ENCODE measurements at places on chromosomes 16 and 17. TPM values are rescaled to one million over a fixed set of nuclear protein-coding genes. Genes with fewer than 3 reads are reported as not detected.
A peak's percentile ranks its signal among the peaks of the same experiment; 100 is the strongest.

CTRB1 gene
- total RNA-seq, result not detected

- no peak for DNase-seq
Observed at GRCh38 chr17:29376667-29377270, 13.4 kb upstream of the TAOK1 start.

GRCh38 chr17:59154292-59154720, 680 bp downstream of the SKA2 start:
- DNase-seq, result peak; percentile 84

SOCS1 gene
- total RNA-seq, result 152 TPM

DNA sequence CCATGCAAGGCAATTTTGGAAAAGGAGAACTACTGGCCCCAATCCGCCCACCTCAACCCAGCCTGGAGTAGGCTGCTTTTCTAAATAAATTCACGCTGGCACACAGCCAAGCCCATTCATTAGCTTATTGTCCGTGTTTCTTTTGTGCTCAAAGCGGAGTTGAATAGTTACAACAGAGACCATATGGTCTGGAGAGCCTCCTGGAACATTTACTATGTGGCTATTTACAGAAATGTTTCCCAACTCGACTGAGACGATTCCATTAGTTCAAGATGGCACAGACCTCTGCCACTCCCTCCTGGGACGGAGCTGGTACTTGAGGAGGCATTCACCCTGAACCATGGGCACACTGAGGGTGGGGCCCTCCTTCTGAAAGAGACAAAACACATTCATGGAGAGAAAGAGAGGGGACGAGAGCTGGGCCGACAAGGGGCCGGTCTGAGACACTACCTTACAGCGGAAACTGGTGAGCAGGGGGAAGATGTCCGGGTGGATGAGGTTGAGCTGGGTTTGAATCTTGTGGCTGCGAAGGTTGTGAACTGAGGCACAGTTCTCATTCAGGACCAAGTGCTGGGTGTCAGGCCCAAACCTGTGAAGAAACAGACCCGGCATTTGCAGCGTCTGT, 15.7 kb downstream of the ELAC2 start:
- DNase-seq, result no peak

KRT39 gene
- not detected for total RNA-seq

DNA sequence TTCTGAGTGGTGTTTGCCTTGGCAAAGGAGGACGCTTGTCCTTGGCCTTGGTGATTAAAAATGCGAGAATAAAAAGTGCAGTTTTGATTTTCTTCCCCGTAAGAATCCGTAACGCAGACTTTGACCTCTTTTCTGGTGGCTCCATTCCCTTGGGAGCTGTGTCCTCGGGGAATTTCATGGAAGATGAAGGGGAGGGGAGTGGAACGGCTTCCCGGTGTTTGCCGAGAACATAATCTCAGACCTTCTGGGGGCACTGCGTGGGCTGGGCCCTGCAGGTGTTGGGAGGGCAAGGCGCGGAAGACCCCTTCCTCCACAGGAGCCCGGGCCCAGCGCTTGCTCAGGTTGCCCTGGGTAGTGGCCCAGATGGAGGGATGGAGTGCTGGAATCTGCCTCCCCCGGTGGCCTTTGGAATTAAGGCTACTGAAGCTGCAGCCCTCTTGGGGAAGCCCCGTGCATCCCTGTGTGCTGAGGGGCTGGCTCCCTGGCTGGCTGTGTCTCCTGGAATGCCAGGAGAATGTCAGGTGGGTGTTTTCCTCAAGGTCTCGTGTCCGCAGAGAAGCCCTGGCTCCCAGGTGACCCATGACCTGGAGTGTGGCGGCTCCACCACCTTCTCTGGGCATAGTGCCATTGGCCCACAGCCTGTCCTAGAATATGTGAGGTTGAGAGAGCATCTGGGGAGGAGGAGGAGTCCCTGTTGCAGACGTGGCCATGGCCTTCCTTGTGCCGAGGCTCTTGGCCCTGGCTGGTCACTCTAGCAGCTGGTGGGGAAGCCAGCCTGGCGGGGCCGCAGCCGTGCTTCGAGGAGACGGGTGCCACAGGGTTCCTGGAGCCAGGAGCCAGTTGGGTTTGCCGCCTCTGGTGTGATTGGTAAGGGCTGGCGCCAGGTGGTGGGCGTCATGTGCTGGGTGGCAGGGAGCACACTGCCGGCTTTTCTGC, 3.1 kb downstream of the BAIAP2 start:
- DNase-seq, result no peak

CD300E gene
- total RNA-seq, result not detected

GRCh38 chr16:20674684-20675487, 22.6 kb downstream of the ACSM1 start:
- no peak for DNase-seq

- DNase-seq, result peak; percentile 84
Observed at GRCh38 chr17:51427323-51427811, 167.0 kb downstream of the UTP18 start.

DNA sequence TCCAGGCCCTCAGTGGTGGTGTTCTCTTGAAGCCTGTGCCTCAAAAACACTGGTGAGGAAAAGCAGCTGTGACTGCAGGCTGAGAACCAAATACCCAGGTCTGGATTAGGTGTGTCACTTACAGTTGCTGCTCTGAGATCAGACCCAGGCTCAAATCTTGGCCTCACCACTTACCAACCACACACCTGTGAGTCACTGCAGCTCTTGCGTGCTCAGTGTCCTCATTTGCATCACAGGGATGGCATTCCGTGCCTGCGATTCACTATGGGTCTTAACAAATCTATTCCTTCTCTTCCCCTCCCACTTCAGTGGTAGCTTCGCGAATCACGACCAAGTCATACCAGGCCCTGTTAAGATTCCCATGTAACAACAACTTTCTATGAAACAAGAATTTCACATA, 233.4 kb upstream of the HSBP1 start:
- no peak for DNase-seq

SLC16A11 gene
- total RNA-seq, result 0.40 TPM

C17orf50 gene
- total RNA-seq, result not detected

GRCh38 chr16:77499373-77500285, 64.8 kb upstream of the ADAMTS18 start:
- no peak for DNase-seq

GRCh38 chr17:31096106-31096436, 1.3 kb downstream of the NF1 start:
- DNase-seq, result no peak

ITGAL gene
- 264 TPM for total RNA-seq

DNA sequence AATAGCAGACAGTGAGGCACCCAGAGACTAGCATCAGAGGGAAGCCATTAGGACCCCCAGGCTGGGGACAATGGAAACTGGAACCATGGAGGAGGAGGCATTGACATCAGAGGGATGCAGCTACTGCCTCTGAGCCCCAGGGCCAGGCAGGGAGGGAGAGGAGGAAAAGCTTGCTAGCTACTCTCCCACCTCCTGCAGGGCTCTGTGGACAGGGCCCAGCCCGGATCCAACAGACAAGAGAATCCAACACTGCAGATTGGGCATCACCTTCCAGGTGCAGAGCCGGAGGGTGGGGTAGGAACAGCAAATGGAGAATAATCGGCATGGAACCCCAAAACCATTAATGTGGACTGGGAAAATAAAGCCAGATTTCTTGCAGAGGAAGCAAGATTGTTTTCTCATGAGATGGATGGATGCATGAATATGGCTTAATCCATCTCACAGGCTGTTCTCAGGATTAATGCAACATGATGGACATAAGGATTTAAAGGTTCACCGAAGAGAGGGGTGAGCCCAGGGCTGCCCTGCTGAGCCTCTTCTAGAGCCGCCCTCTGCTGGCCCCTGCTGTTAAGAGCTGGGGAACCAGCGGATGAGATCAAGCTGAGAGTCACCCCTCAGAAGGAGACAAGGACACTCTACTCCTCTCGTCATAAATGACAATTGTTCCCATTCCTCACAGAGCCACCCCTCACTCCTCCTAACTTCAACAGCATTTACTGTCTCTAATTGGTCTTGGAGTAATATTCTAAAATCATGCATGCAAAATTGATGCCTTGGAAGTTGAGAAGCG, 48.8 kb downstream of the DNAH3 start:
- peak; percentile 67 for DNase-seq

GRCh38 chr17:60095830-60096229, 17.1 kb upstream of the HEATR6 start:
- peak; percentile 44 for DNase-seq

DNA sequence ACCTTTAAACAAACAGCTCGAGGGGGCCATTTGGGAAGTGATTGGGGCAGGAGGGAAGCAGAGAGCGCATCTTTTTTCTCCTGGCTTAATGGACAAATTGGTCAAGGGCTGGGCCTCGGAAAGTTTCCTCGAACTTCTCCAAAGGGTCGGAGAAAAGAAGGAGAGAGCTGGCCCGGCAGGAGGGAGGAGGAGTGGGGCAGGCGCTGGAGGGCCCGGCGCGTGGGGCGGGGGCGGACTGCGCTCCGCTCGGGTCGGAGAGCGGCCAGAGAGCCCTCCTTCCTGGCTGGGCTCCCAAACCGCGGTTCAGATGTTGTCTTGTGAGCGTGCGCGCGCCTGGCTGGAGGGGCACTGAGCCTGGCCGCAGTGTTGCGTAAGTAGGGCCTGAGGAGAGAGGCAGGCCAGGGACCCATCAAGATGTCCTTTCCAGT, 1.2 kb downstream of the MMP2 start:
- no peak for DNase-seq

SOST gene
- total RNA-seq, result not detected

- DNase-seq, result no peak
Observed at GRCh38 chr17:16926571-16927451, 45.1 kb downstream of the TNFRSF13B start.

DNA sequence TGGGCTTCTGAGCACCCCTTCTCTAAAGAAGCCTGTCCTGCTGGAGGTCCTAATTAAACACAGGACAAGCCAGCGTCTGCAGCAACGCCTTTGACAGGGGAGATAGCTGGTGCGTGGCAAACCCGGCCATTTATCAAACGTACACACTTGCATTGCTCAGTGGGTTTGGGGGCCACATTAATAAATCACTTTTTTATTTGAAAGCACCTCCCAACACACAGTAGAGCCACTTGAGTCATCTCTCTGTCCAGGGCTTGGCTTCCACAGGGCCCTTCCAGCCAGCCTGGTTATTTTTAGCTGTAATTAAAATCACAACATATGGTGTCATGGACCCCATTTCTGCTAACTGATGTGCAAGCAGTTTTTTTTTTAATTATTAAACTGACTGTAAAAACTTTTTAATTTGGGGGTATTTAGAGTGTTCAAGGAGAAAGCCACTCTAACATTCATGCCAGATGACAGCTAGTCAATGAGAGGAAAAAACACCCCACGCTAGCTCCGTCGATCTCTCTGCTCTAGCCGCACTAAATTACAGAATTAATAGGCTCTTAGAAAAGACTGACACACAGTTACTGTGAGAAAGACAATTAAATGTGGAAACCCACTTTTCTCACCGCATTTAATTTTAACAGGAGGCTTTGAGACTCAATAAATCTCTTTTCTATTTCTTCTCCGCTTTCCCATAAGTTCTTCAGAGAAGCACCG, 201.0 kb upstream of the WSCD1 start:
- no peak for DNase-seq

DNASE1L2 gene
- 1.7 TPM for total RNA-seq

DNA sequence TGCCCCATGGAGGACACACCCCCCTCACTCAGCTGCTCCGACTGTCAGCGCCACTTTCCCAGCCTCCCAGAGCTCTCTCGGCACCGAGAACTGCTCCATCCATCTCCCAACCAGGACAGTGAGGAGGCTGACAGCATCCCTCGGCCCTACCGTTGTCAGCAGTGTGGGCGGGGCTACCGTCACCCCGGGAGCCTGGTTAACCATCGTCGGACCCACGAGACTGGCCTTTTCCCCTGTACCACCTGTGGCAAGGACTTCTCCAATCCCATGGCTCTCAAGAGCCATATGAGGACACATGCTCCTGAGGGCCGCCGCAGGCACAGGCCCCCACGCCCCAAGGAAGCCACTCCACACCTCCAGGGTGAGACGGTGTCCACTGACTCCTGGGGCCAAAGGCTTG, 2.1 kb downstream of the ZNF646 start:
- DNase-seq, result no peak

HYDIN gene
- total RNA-seq, result not detected

DNA sequence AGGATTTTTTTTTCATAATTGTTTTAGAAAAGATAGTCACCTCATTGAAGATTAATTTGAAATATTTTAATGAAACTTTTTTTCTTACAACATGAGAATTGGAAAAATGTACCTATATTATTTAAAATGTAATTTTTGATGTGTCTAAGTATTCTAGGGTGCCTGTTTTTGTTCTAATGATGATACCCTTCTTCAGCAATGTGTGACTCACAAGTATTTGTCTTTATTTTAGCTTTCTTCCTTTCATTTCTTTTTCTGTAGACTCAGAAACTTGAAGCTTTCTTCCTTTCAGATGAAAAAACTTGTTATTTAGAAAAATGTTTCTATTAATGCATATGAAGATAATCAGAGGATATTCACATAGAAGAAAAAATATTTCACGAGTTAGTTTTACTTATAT, 231.8 kb downstream of the BCAS3 start:
- DNase-seq, result no peak

- no peak for DNase-seq
Observed at GRCh38 chr16:68655806-68656205, 10.7 kb downstream of the CDH3 start.

CNTD1 gene
- not detected for total RNA-seq

MPV17L gene
- total RNA-seq, result 0.09 TPM

ZPBP2 gene
- total RNA-seq, result not detected

NAGS gene
- total RNA-seq, result 0.91 TPM
